CD8-positive, alpha-beta memory T cell (primary cell): ENCODE measurements at places on chromosomes 2 and 18. TPM values are rescaled to one million over a fixed set of nuclear protein-coding genes. Genes with fewer than 3 reads are reported as not detected.

LIMS4 gene
- total RNA-seq: 0.79 TPM

DNA sequence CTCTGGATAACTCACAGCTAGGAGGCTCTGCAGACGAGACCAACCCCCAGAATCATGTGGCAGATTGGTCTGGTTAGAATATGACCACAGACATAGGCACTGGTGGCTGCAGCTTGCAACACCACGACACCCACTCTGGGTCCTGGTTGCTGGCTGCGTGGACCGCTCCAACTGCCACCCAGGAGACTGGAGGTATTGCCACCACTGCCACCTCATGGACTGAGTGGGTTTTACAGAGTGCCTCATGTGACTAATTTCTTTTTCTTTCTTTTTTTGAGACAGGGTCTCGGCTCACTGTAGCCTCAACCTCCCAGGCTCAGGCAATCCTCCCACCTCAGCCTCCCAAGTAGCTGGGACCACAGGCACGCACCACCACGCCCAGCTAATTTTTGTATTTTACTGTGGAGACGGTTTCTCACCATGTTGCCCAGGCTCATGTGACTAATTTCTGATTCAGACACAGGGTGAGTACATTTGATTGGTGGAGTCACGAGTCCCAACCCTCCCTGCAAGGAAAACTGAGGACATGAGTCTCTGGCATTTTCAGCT, 29.9 kb upstream of the NT5DC4 start:
- H3K36me3 ChIP-seq: no peaks in the 10 kb centered on the region
- no peak overlapping the region for H3K27ac ChIP-seq
- H3K4me3 ChIP-seq: no peak overlapping the region
- H3K4me1 ChIP-seq: peaks cover 26% of the 10 kb centered on the region
- DNase-seq: peak; percentile 65

- no peaks in the 10 kb centered on the region for H3K36me3 ChIP-seq
- H3K4me1 ChIP-seq: peaks cover under 1% of the 10 kb centered on the region
- DNase-seq: no peak
- H3K27ac ChIP-seq: no peak overlapping the region
Measured at GRCh38 chr2:62293490-62294271, 97.8 kb downstream of the B3GNT2 start.

GRCh38 chr2:217552081-217552480, 450.7 kb downstream of the TNS1 start:
- no peak for DNase-seq
- no peak overlapping the region for H3K27ac ChIP-seq
- H3K36me3 ChIP-seq: no peaks in the 10 kb centered on the region
- H3K4me1 ChIP-seq: no peaks in the 10 kb centered on the region

- no peak for DNase-seq
- no peaks in the 10 kb centered on the region for H3K36me3 ChIP-seq
- H3K27me3 ChIP-seq: no peaks in the 10 kb centered on the region
Measured at GRCh38 chr2:17757321-17757720, 3.4 kb downstream of the GEN1 start.

DNA sequence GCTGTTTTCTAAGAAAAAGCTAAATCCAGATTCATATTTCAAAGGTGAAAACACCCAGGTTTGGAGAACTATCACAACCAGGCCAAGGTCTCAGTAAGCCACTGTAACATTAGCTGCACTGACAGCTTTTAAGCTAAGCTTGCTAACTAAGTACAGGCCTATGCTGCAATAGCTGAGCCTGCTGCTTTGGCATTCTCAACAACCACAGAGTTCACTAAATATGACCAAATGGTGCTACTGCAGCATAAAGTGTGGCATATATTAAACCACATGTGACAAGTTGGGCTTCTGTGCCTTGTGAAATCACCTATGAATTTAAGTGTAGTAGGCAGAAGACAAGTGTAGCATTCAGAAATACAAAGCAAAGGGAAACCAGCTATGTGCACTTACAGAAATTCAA, 206.7 kb downstream of the TCF4 start:
- no peaks in the 10 kb centered on the region for H3K36me3 ChIP-seq
- no peaks in the 10 kb centered on the region for H3K27me3 ChIP-seq
- no peak overlapping the region for H3K27ac ChIP-seq
- H3K4me3 ChIP-seq: no peak overlapping the region
- no peak for DNase-seq

DNA sequence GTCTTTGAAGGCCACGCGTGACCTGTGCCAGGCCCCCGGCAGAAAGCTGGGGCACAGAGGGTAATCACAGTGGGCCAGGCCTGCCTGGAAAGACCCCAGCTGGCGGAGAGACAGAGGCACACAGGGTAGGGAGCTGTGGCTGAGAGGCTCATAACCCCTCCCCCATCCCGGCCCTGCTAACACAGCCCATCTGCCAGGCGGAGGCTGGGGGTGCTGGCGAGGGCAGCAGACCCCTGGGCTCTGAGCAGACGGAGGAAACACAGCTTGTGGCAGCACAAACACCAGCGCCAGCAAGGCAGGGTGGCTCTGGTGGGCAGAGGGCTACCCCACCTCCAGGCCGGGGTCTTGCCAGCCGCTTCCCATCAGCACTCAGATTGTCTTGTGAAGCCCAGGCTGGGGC, 19.0 kb downstream of the HS6ST1 start:
- H3K27me3 ChIP-seq: no peaks in the 10 kb centered on the region
- no peaks in the 10 kb centered on the region for H3K36me3 ChIP-seq
- no peaks in the 10 kb centered on the region for H3K4me1 ChIP-seq
- H3K4me3 ChIP-seq: no peak overlapping the region
- H3K27ac ChIP-seq: no peak overlapping the region
- no peak for DNase-seq
